ENCODE measurements at places on chromosomes 2 and 18. TPM values are rescaled to one million over a fixed set of nuclear protein-coding genes. Genes with fewer than 3 reads are reported as not detected.

FTCDNL1 gene
- 0.64 TPM for total RNA-seq

CROCC2 gene
- total RNA-seq = not detected

GRCh38 chr2:158214431-158214830 is 112.8 kb downstream of the UPP2 start:
- no peak for DNase-seq

UPP2 gene
- total RNA-seq = not detected

GRCh38 chr2:237689336-237690131 is 62.1 kb downstream of the LRRFIP1 start:
- no peak for DNase-seq

DNA sequence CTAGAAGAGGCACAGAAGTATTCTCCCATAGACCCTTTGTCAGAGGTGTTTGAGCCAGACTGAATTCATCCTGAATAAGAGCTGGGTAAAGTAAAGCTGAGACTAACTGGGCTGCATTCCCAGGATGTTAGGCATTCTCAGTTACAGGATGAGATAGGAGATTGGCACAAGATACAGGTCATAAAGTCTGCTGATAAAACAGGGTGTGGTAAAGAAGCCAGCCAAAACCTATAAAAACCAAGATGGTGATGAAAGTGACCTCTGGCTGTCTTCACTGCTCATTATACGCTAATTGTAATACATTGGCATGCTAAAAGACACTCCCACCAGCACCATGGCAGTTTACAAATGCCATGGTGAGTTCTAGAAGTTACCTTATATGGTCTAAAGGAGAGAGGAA is 364.9 kb upstream of the TMEFF2 start:
- no peak for DNase-seq

MRPS5 gene
- total RNA-seq = 45.0 TPM

DNA sequence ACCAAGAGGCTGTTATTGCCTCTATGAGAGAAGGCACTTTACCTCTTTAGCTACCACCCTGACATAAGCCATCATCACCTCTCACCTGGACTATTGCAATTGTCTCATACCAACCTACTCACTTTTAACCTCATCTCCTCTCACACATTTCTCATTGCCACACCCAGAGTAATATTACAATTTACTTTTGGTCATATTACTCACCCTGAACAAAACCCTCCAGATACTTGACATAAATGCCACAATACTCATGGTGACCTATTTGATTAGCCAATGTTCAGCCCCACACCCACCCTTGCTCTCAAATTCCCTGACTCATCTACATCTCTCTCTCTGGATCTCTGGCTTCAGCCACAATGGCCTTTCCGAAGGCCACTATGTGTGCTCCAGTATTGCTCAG is 90.9 kb upstream of the CDH7 start:
- no peak for DNase-seq

GRCh38 chr2:120763508-120763907 is 27.8 kb downstream of the GLI2 start:
- DNase-seq = no peak

DNA sequence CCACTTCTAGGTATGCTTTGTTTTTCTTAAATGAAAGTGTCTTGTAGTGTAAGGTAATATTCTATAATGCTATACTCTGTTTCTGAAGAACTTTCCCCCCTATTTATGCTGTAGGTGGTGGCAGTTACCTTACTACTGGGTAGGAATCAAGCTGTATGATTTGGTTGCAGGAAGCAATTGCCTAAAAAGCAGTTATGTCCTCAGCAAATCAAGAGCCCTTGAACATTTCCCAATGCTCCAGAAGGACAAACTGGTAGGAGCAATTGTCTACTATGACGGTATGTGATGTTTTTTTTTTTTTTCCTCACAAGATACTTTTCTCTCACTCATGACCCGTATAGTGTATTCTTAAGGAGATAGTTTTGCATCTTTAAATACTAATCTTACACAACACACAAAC is 77.0 kb downstream of the GPD2 start:
- no peak for DNase-seq

GRCh38 chr2:66559672-66560071 is 124.7 kb downstream of the MEIS1 start:
- no peak for DNase-seq

DNA sequence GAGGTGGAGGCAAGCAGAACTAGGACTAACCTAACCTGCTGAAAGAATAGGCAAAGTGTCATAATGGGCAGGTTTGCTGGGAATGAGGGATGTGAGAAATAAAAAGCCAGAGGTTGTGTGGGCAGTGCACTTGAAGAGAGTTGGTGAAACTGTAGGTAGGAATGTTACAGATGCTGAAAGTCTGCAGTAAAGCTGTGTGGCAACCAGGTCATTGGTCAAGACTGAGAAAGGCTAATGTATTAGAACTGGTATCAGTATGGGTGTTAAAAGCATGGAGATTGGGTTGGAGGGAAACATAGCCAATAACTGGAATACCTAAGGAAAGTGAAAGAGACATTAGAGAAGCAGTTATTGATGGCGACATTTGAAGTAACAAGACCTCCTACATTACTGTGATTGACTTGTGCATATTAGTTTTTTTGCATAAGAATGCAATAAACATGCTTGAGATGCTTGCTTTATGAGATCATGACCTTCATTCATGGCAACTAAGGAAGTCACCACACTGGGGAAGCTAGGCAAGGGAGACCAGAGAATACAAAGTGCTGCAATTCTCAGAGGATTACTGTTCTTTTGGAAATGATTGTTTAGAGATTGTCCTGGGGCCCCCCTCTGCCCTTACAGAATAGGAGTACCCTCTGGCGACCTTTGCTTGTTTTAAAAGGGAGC is 11.8 kb downstream of the GULP1 start:
- peak; percentile 82 for DNase-seq

SERPINB4 gene
- not detected for total RNA-seq

CXCR4 gene
- total RNA-seq = not detected
